ENCODE measurements at places on chromosomes 7 and 10.

GRCh38 chr10:31623466-31623865 lies 304.4 kb downstream of the ZEB1 start:
- DNase-seq: peak; percentile 73

- no peak for DNase-seq
Observed at GRCh38 chr7:81180573-81180972, 261.7 kb upstream of the SEMA3C start.

DNA sequence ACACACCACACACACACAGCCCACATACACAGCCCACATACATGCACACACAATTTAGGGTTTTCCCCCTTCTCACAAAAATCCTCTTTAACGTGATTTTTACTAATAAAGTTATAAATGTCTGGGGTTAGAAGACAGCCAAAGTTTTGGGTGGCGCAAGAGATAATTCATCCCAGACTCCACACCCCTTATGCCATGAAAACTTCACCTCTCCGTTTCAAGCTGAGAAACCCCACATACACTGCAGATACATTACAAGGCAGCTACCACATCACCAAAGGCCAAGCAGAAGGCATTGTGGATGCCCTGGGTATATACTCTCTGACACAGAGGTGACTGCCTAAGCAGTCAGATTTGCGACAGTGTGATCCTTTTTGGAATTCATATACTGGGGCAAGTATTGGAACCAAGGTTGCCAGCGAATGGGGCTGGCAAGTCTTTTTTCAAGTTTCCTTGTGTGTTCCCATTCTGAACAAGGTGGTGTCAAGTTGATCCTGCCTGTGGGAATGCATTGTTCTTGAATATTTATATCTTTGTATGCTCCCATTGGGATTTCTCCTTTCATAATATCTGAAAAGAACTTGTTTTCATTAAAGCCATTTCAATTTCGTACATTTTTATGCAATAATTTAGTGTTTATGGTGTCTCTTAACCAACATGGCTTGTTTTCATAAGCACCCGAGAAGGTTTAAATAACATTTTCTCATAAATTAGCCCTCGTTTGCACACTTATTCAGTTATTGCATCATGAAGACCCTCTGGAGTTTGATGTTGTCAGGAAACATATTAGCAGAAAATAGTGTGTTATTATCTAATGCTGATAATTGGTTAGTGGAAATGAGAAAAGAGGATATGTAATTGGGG lies 130.2 kb downstream of the TCF7L2 start:
- no peak for DNase-seq

GRCh38 chr7:152180587-152180986 lies 155.1 kb downstream of the GALNT11 start:
- DNase-seq: no peak

GRCh38 chr7:45576249-45576929 lies 2.2 kb downstream of the ADCY1 start:
- DNase-seq: peak; percentile 41

DNA sequence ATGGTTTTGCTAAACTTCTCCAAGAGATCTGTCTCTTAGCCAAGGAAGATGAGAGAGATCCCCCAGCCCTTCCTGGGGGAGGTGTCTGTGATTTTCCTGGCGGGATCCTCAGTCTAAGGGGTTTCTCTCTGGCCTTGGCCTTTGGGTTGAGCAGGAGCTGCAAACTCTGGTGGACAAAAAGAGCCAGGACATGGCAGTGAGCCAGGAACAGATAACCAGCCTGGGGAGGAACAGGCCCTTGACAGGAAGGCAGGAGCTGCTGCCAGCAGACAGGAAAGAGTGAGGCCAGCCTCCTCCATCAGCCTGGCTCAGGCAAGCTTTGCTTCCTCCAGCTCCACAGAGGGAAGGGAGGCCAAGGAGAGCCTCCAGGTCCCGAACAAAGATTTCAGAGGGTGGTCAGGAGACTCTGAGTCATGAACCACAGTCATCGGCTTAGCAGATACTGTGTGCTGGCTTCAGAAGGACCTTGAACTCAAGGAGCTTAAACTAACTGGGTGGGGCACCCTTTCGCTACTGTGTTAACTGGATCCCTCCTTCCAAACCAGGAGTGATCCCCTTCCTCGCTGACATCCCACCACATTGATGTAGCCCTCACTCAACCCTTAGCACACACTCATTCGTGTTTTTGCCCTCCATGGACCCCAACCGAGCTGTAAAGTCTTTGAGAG lies 34.7 kb downstream of the DDIT4 start:
- peak; percentile 78 for DNase-seq

DNA sequence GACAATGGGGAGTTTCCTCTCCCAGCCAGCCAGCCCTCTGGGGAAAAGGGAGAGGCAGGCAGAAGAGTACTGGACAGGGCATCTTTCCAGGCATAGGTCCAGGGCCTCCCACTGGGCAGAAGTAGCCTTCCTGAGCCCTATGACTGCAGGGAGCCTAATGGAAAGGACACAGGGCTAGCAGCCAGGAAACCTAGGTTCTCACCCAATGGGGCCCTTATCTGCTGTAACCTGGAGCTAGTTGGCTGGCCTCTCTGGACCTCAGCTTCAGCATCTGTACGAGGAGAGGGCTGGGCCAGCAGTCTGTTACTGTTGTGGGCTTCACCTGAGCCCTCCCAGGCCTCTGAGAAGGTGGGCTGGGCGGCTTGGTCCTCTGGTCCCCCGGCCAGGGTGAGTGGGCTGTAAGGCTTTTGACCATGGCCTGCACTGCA lies 22.4 kb downstream of the LDB3 start:
- DNase-seq: no peak

GRCh38 chr10:21535494-21535965 lies 1.5 kb downstream of the MLLT10 start:
- DNase-seq: no peak

DNA sequence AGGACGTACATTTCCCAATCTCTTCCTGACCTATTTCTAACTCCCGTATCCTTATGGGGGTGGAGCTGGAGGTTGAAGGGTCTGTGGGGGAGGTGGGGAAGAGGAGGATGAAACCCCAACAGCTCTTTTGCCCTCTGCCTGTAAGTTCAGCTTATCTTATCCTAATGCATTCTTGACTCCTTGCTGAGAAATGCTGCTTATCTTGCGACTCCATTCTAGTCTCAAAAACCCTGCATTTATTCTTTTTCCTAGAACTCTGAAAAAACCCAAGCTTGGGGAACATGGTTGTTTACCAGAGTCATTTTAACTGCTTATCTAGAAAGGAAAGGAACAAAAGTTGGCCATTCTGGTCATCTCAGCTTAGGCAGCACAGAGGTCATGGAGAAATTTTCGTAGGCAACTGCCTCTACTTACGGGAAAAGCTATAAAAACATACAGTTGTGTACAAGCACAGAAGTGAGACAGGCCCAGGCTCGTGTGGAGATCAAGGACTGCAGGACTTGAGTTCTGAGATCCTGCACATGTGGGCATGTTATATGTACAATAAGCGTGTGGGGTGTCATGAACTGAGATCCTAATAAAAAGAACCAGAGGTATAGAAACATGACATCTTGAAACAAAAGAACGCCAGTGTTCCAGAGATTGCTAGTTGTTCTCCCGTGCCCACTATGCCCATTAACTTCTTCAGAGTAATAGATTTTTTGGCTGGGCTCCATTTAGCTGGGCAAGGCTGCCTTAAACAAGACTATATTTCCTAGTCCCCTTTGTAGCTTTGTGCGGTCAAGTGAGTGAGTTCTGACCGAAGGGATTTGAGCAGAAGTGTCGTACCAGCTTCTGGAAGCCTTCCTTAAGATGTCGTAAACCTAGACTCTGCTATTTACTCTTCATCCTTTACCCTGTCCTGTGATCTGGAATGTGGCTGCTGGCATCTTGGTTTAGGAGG lies 9.6 kb downstream of the INMT start:
- DNase-seq: no peak

DNA sequence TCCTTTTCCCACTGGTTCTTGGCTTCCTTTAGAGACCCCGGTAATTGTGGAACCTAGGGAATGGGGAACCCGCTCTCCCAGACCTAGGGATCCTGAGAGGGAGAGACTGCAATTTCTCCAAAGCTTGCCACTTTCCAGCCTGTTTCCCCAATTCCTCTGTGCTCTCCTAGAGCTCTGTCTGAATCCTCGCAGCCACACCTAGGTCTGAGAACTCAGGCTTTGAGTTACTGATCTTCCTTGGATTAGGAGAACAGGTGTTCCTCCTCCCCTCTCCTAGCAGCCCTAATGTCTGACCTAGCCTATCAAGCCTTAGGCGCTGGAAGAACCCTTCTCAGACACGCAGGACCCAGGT lies 20.0 kb downstream of the WNT8B start:
- DNase-seq: no peak

GRCh38 chr10:90912854-90913479 lies 7.9 kb downstream of the ANKRD1 start:
- DNase-seq: no peak

DNA sequence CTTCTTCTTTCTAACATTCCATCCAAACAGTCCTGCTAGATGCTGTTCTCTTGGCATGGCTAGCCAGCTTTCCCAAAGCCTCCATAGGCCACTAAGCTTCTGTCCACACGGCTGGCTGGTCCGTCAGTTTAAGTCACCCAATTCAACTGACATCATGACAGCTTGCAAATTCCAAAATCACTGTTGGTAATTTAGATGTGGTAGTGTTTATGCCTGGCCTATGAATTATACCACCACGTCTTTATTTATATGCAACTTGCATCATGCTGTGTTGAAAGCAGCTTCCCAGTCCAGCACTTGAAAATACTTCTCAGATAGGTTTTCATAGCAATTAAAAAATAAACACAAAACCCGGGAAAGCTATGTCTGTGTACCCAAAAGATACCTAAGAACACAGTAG lies 2.2 kb upstream of the VIM start:
- DNase-seq: no peak

GRCh38 chr10:115903845-115904244 lies 369.2 kb downstream of the GFRA1 start:
- DNase-seq: no peak

DNA sequence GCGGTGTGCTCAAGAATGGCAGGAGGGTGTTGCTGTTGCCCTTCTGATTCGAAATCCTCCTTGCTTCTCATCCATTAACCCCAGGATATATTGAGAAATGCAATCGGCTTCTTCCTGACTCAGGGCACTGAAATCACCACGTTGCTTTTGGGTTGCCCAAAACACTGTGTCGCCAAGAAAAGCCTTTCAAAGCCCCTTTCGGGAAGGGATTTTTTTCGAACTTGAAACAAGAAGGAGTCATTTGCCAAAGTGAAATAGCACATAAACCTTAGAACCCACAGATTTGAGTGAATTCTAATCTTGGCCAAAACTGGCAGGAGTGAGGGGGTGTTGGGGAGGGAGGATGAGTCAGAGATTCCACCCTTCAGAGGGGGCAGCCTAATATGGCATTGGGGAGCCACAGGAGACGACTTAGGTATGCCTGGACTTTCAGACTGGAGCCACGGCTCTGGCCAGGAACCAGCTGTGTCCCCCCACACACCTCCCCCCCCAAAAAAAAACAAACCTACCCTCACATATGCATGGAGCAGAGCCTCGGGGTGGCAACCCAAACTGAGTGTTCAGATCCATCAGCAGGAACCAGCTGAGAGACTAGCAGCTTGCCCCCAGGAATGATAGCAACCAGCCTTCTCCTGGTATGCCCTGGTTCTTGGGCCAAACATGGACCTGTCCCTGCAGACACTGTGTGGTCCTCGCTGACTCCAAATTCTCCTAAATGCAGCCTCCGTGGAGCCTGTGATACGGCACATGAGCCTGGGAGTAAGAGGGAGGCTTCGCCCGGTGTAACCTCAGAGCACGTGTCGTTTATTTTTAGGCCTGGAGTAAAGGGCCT lies 138.4 kb downstream of the FGFR2 start:
- peak; percentile 89 for DNase-seq

- no peak for DNase-seq
Observed at GRCh38 chr10:101619983-101620382, 31.9 kb downstream of the DPCD start.

GRCh38 chr10:33123680-33124079 lies 165.7 kb upstream of the ITGB1 start:
- no peak for DNase-seq

- DNase-seq: peak; percentile 79
Observed at GRCh38 chr7:93115796-93116195, 2.0 kb downstream of the SAMD9 start.

DNA sequence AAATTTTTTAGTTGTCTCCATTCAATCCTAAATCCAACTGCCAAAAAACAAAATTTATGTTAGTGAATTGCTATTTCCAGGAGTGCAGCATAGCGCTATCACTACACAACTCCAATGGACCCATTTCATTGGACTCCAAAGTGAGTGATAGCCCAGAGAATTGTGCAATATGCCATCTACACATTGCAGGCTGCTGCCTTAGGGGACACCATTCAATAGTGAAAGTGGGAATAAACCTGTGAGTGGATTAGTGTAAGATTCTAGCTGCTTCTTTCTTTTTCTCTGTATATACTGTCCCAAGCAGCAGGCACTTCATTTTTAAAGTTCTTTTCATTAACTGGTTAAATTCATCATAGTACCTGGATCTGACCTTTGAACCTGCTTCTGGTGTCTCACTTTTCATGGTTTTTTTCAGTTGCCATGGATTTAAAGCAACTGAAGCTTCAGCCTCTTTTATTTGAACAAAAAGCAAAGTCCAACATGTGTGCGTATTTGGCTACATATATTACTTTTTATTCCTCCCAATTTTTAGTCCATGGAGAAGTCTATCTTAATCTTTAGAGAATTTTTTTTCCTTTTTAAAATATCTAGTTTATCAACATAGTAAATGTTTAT lies 97.3 kb downstream of the DGKB start:
- no peak for DNase-seq

- no peak for DNase-seq
Observed at GRCh38 chr7:52928591-52928990, 106.8 kb upstream of the POM121L12 start.

- DNase-seq: peak; percentile 39
Observed at GRCh38 chr10:114550756-114551635, 107.1 kb downstream of the ABLIM1 start.

- no peak for DNase-seq
Observed at GRCh38 chr7:70116244-70116643, 518.0 kb downstream of the AUTS2 start.

DNA sequence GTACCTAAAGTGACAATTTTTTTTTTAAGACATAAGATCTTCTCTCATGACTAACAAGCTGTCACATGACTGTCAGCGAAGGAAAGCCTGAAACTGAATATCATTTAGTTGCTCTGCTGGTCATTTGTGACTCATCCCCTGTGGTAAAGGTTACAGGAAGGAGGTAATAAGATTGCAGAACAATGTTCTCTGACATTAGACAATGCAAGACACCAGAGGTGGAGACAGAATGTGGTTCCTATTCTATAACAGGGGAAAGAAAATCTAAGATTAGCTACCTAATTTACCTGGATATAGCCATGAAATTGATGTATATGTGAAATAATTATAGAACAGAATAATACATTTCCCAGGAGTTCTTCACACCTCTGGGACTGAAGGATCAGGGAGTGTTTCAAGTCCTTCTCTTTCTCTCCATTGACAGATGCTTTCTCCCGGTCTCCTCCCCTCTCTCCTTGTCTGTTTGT lies 47.7 kb downstream of the LRGUK start:
- peak; percentile 78 for DNase-seq

GRCh38 chr10:31033147-31033546 lies 1.5 kb upstream of the ZNF438 start:
- no peak for DNase-seq

All from fibroblast of skin of back (primary cell).